ENCODE measurements at places on chromosomes 12 and 14. TPM values are rescaled to one million over a fixed set of nuclear protein-coding genes. Genes with fewer than 3 reads are reported as not detected.
A peak's percentile ranks its signal among the peaks of the same experiment; 100 is the strongest.

DNA sequence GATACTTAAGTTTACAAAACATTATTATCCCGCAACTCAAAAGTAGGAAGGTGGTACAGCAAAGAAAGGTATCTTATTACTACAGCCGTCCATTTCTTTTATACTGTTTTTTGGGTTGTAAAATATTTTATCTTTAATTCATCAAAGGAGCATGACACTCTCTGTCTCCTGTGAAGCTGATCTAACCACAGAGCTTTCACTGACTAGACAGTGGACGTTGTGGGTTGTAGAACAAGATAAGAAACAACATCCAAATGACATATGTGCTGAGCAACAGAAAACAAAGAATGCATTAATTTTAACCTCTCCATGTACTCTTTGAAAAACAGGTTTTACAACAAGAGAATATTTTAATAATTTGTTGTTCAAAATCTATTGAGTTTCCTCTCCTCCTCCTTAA is 195.9 kb upstream of the FBXO33 start:
- no peak for DNase-seq

DNA sequence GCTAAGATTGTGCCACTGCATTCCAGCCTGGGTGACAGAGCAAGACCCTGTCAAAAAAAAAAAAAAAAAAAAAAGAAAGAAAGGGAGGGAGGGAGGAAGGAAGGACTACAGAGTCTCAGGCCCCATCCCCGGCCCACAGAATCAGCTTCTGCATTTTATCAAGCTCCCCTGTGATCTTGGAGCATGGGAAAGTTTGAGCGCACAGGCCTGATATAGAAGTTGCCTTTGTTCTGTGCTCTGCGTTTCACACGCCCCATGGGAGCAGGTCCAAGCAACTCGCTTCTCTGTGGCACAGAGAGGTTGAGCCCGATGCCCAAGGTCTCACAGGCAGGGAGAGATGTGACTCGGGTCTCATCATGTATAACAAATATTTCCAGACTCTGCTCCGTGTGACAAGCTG is 101.8 kb downstream of the PHETA1 start:
- DNase-seq = peak; percentile 18

- DNase-seq = no peak
Observed at GRCh38 chr12:84982888-84983287, 53.2 kb downstream of the TSPAN19 start.

DNA sequence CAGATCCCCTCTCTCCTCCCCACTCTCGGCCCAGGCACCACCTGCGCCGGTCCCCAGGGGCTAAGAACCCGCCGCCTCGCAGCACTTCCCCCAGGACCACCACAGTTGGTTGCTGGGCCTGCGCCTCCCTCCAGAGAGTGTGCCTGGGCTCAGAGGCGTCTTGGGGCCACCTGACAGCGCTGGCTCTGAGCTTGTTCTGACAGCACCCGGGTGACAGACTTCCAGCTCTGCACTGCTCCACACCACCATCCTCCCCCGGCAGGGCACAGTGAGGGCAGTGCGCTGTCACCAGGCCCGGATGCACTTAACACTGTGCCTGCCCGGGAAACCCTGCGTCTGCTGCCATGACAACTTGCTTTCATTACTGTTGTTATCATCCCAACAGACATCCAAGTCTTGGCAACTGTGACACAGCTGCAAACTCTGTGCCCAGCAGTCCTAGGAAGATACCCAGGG is 6.6 kb downstream of the BRF1 start:
- peak; percentile 82 for DNase-seq

- no peak for DNase-seq
Observed at GRCh38 chr14:30869551-30870155, 4.7 kb upstream of the COCH start.

GRCh38 chr12:111788178-111788654 is 21.5 kb downstream of the ALDH2 start:
- DNase-seq = no peak

DNA sequence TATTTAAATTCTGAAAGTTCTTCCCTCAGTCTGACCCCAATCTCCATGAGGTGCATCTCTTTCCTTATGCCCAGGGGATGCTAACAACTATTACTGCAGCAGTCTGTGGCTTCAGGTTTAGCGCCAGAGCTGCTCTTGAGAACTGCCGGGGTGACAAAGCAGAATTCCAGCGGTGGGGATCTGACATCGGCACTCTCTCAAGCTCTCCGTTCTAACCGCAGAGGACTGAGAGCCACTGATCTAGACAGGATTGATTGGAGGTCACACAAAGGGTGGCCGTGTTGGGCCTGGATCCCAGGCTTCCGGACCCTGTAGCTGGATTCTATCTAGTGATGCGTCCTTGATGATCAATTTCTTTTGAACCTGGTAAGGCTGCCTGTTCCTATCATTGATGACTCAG is 155.6 kb upstream of the TMEM132C start:
- no peak for DNase-seq

- DNase-seq = peak; percentile 41
Observed at GRCh38 chr14:59190372-59190771, 1.9 kb downstream of the DAAM1 start.

DNA sequence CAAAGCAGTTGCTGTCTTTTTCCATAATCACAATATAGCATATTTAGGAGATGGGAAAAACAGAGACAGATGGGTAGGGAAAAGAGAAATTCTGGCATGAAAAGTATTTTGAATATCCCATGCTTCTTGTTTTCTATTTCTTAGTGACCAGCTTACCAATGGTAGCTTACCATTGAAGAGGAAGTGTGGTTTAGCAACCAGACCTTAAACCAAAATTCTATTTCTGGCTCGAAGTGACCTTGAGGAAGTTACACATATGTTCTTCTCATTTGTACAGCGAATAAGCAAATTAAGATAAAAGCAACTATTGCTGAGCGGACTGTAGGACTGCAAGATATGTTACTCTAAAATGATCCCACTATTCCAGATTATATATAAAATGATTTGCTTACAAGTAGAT is 82.9 kb downstream of the FGD4 start:
- DNase-seq = no peak

DNA sequence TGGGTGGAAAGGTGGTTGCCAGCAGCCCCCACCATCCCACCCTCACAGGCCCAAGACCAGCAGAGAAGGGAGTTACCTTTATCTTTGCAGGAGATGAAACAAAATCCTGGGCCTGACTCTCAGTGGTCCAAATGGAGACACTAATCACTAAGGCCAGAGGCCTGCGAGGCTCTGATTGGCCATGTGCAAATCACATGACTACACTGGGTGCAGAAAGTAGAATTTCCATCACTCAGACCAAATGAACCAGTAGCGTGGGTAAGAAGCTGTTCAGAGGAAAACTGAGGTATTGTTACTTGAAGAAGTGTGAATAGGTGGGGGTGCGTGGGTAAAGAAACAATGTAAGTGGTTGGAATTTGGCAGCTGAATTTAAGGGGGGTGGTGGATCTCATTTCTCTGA is 20.2 kb upstream of the PPP1CC start:
- DNase-seq = no peak

- no peak for DNase-seq
Observed at GRCh38 chr14:84129007-84129406, 1400.9 kb upstream of the FLRT2 start.

- no peak for DNase-seq
Observed at GRCh38 chr12:27161458-27162228, 79.3 kb upstream of the C12orf71 start.

- DNase-seq = no peak
Observed at GRCh38 chr12:3361146-3361545, 129.9 kb upstream of the PRMT8 start.

TAS2R30 gene
- total RNA-seq = 4.0 TPM

SMIM41 gene
- 0.31 TPM for total RNA-seq

ISM2 gene
- total RNA-seq = 0.57 TPM

GPR135 gene
- total RNA-seq = 3.0 TPM

NEDD8 gene
- total RNA-seq = 145 TPM

FOXA1 gene
- not detected for total RNA-seq

PTGER2 gene
- 10.0 TPM for total RNA-seq
